ENCODE measurements at places on chromosomes 1 and 21.

GRCh38 chr1:222224636-222225315, 323.1 kb downstream of the HHIPL2 start:
- DNase-seq: no peak

- peak; percentile 51 for DNase-seq
Observed at GRCh38 chr1:168531615-168532345, 12.0 kb downstream of the XCL2 start.

DNA sequence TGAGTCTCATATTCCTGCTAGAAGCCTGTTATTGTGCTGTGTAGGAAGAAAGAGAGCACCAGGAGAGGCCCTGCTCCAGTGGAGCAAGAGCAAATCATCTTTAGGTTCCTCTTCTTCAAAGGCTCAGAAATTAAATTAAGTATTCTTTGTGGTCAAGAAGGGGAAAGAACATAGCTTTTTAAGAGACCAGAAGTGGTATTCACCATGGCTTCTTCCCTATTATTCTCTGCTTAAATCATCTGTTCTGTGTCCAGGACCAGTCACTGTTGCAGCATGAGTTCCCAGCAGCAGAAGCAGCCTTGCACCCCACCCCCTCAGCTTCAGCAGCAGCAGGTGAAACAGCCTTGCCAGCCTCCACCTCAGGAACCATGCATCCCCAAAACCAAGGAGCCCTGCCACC, 1.1 kb downstream of the SPRR1B start:
- DNase-seq: no peak

DNA sequence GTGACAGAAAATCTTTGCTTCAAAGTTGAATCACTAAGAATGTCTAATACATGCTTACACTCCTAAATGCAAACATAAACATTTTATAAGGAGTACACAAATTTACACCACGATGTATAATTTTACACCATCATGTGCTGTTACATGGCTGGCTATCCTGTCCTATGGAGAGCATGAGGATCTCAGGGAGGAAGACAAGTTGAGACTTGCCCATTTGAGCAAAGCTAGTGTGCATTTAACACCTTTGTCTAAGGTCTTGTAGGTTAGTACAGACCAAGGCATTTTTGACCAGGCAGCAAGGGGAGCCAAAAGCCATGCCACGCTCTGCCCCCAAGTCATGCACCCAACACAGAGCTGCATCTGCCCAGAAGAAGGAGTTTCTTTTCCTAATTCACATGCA, 14.5 kb upstream of the COG2 start:
- no peak for DNase-seq

DNA sequence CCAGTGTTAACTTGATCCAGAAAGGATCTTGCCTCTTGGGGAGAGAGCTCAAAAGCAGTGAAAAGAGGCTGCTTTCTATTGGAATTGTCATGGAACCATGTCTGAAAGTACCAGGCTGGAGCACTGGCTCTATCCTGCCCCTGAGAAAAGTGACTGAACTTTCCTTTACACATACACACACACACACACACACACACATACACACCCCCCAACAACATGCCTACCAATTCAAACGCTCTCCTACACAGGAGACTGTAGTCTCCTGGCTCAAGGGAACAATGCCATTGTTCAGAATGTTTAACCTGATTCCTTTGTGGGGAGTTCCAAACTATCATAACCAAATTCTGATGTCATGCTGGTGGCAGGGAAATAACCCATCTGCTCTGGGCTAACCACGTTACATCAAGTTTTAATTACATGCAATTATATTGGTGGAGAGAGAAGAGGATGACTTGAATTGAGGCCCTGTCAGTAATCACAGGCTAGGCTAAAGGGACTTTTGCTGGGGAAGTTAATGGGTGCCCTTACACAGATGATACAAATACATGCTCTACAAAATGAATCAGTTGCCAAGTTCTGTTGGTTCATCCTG, 52.3 kb upstream of the DUSP10 start:
- DNase-seq: peak; percentile 48

DNA sequence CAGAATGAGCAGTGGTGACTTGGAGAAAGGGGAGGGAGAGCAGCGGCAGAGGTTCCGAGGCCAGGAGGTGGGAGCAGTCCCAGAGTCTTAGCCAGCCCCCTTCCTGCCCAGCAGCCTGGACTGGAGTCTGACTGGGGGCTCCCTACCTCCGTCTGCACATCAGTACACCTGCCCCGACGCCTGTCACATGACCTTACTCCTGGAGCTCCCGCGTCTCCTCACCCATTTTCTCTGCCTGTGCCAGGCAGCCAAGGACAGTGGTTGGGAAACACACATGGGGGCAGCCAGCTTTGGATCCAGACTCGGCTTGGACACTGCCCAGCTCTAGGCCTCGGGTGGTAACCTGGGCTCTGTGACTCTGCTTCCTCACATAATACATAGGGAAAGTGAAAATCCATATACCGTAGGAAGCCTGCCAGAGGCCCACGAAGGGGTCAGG, 16.9 kb downstream of the ACTRT2 start:
- no peak for DNase-seq

DNA sequence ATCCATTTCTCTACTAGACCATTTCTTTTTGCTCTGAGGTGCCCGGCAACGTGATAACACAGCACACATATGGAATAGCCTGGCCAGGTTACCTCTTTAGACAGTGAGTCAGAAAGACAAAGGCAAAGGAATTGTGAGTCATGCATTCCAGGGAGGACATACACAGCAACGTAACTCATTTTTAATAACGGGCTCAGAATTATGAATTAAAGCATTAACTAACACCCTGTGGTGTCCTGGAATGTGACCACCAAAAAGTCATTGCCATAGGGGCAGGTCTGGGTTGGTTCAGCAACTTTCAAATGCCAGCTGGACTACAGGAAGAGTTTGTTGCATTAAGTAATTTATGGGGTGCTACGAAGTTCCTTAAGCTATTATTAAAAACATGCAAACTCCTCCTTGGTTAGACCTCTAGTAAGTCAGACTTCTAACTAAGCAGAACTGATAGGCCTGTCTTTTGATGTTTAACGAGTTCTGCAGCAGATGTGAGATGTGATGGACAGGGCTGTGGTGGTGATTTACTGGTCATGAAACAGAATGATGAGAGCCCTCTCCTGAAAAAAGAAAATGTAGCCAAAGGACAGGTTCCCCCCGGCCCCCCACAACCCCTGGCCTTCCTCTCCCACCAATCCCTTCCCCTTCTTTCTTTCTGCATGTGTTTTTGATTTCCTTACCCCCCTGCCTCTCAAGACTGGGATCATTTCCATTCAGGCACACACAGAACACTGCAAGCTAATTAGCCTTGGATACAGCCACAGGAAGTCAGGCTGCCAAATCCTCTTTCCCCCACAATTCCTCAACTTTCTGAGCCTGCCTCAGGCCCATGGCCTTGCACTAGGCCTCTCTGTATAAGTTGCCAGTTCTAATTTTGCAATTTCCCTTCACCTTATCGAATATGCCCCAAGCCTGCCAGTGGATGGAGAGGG, 88.9 kb upstream of the HAO2 start:
- DNase-seq: no peak

- no peak for DNase-seq
Observed at GRCh38 chr1:47030170-47030805, 6.8 kb downstream of the CYP4X1 start.

DNA sequence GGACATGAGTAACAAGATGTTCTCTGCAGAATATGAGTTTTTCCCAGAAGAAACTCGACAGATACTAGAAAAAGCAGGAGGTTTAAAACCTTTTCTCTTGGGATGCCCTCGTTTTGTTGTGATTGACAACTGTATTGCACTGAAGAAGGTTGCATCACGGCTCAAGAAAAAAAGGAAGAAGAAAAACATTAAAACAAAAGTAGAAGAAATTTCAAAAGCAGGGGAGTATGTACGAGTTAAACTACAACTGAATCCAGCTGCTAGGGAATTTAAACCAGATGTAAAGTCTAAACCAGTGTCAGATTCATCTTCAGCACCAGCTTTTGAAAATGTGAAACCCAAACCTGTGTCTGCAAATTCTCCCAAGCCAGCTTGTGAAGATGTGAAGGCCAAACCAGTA, 92.5 kb downstream of the TTC3 start:
- DNase-seq: no peak

GRCh38 chr1:84757301-84757700, 67.0 kb upstream of the SSX2IP start:
- DNase-seq: no peak

DNA sequence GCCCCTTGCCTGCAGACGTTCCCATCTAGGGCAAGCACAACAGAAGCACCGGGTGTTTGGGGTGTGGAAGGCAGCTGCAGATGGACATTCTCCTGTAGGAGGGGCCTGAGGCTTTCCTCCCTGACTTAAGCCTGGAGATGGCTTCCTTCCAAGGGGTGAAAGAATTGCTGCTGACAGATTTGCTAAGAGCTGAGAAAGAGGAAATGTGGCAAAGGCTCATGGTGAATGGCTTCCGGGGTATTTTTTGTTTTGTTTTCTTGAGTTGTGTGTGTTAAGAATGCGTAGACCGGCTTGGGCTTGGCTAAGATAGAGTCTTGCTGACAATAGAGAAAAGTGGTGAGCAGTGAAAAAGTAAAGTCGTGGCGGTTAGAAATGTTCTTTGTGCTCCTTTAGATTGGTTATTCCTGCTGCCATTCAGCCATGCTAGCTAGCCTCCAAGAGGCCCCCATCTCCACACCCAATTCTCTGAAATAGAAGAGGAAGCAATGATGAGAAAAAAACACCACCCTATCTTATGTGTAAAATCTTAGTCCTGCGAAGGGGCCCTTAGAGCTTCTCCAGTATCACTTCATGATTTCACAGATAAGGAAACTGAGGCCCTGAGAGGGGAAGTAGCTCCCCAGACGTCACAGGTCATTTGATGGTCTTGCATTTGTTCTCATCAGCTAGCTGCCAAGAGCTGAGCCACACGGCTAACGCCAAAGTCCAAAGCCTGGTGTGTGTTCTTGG, 36.9 kb downstream of the EIF2D start:
- DNase-seq: peak; percentile 82

- DNase-seq: no peak
Observed at GRCh38 chr21:39874759-39875158, 7.5 kb downstream of the PCP4 start.

GRCh38 chr1:216563087-216563486, 139.8 kb upstream of the USH2A start:
- no peak for DNase-seq
